Stomach (tissue), 19 donors: ENCODE measurements at places on chromosomes 7 and 10. TPM values are rescaled to one million over a fixed set of nuclear protein-coding genes. Genes with fewer than 3 reads are reported as not detected.

The ACSL5 gene
- 14.3 TPM for total RNA-seq

The CYP2C19 gene
- 19.7 TPM for total RNA-seq

The FAM221A gene
- 30.3 TPM for total RNA-seq

The GPR15LG gene
- total RNA-seq, result not detected

The MKI67 gene
- 5.9 TPM for total RNA-seq

The POU6F2 gene
- 0.37 TPM for total RNA-seq

DNA sequence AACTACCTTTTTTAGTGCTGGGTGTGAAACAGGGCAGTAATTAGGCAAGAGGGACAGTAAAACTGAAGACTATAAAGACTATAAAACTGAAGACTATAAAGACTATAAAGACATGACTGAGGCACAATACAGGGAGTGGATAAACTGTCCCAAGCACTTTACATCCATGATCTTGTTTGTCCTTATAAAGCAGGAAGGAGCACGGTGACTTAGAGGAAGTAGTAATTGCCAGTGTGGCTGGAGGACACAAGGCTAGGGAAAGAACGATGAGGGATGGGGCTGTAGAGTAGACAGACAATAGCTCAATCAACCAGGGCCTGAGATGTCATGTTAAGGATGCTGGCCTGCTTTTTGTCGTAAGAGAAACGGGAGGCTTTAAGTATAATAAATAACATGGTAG, 26.0 kb downstream of the DNAJC12 start:
- H3K4me1 ChIP-seq, result no peaks in the 10 kb centered on the region
- no peak for DNase-seq
- no peak overlapping the region for H3K4me3 ChIP-seq
- H3K27ac ChIP-seq, result no peak overlapping the region
- H3K36me3 ChIP-seq, result no peaks in the 10 kb centered on the region

DNA sequence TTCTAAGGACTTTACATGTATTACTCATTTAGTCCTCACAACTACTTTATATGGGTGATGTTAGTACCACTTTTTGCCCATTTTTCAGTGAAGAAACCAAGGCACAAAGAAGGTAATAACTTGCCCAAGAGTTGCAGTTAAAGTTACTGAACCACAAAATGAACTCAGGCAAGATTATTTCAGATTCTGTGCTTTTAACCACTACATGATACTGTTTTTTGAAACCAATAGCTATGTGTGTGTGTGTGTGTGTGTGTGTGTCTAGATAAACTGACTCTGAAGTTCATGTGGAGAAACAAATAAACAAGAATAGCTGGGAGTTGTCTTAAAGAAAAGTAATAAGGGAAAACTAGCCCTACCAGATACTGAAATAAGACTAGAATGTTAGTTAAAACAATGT, 60.8 kb upstream of the OIT3 start:
- no peak for DNase-seq
- H3K4me3 ChIP-seq, result no peak overlapping the region
- no peak overlapping the region for H3K27ac ChIP-seq

DNA sequence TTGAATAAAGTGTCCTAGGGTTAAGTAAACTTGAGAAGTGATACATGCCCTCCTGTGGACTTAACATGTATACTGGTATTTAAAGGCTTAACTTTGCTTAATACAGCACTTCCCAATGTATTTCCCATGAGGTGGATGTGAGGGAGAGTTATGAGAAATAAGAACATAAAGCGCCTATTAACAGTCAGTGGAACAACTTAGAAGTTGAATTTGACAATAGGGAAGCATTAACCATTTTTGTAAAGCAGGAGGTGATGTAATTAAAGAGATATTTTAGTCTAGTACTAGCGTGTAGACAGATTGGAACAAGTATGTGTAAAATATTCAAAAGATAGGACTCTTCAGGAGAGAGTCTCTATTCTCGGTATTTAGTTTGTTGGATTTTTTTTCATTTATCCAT, 322.4 kb downstream of the GPR158 start:
- H3K27me3 ChIP-seq, result no peaks in the 10 kb centered on the region
- no peak overlapping the region for H3K27ac ChIP-seq
- H3K4me1 ChIP-seq, result no peaks in the 10 kb centered on the region

- H3K27ac ChIP-seq, result no peak overlapping the region
- no peaks in the 10 kb centered on the region for H3K4me1 ChIP-seq
- DNase-seq, result no peak
- H3K27me3 ChIP-seq, result no peaks in the 10 kb centered on the region
Measured at GRCh38 chr7:74430961-74431466, 22.7 kb upstream of the GTF2IRD1 start.

DNA sequence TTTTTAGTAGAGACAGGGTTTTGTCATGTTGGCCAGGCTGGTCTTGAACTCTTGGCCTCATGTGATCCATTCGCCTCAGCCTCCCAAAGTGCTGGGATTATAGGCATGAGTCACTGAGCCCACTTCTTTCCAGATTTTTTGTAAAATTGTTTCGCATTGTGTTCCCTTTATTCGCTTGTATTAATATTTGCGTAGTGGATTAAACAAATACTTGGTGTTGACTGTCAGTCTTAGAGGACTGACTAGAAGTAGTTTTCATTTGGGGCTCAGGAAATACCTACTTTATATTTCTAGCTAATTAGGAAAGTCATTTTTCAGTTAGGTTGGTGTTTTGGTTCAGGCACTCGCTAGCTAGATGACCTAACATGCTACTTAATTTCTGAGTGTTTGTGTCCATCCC, 11.1 kb downstream of the WAC start:
- H3K27me3 ChIP-seq, result no peaks in the 10 kb centered on the region
- no peak overlapping the region for H3K4me3 ChIP-seq
- H3K27ac ChIP-seq, result peak overlapping the region; percentile 3
- H3K4me1 ChIP-seq, result peaks cover 92% of the 10 kb centered on the region
- DNase-seq, result no peak

- no peak for DNase-seq
- no peak overlapping the region for H3K4me3 ChIP-seq
- no peaks in the 10 kb centered on the region for H3K27me3 ChIP-seq
- no peaks in the 10 kb centered on the region for H3K36me3 ChIP-seq
- H3K27ac ChIP-seq, result no peak overlapping the region
Measured at GRCh38 chr7:135359615-135360014, 126.0 kb downstream of the STRA8 start.

GRCh38 chr10:108166401-108166800, 1001.9 kb upstream of the SORCS1 start:
- no peak for DNase-seq
- H3K4me3 ChIP-seq, result no peak overlapping the region
- no peaks in the 10 kb centered on the region for H3K36me3 ChIP-seq
- H3K4me1 ChIP-seq, result no peaks in the 10 kb centered on the region
- no peaks in the 10 kb centered on the region for H3K27me3 ChIP-seq

DNA sequence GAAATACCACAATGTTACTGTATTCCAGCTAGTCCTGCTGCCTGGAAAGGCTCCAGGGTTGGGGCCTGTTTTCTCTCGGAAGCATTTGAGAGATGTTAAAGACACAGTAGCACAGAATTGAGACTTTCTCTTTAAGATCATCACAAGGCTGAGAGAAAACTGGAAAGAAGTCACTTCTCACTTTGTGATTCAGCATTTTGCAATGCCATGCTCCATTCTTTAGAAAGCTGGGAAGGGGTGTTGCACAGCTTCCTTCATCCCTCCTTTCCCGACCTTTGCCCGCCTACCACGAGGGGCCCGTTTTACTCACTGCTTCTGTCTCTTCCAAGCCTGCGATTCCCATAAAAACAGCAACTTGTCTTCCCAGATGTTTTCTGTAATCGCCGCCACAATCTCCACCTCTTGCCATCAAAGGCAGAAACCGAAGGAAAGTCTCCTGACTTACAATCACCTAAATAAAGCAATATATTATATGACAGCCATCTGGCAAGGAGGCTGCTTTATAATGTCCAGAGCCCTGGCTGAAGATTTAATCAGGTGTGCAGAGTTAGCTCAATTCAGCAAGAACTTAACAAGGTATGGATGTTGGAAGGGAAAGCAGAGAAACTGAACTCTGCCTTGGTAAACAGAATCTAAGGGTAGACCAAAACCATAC, 18.9 kb downstream of the NOD1 start:
- peak overlapping the region; percentile 71 for H3K27ac ChIP-seq
- no peaks in the 10 kb centered on the region for H3K4me1 ChIP-seq
- DNase-seq, result peak; percentile 81
- no peak overlapping the region for H3K4me3 ChIP-seq
- peaks cover 9% of the 10 kb centered on the region for H3K36me3 ChIP-seq

DNA sequence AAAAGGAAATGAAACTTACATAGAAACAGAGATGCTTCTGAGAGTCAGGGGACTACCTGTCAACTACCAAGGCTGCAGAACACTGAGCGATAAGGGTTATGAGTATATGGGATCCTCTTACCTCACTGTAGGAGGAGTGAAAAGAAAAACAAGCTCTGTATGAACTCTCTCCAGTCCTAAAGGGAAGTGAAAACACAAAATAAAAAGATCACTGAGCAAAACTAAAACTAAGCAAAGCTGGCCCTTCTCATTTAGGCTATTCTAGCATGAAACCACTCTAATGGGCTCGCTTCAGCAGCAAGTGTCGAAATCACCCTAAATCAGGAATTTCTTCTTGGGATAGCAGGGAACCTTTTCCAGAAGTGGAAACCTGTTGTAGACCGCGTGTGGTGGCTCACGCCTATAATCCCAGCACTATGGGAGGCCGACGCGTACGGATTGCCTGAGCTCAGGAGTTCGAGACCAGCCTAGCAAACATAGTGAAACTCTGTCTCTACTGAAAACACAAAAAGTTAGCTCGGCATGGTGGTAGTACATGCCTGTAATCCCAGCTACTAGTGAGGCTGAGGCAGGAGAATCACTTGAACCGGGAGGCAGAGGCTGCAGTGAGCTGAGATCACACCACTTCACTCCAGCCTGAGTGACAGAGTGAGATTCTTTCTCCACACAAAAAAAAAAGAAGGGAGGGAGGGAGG, 27.0 kb downstream of the DCLRE1C start:
- H3K27ac ChIP-seq, result peak overlapping the region; percentile 0
- DNase-seq, result no peak
- peaks cover 28% of the 10 kb centered on the region for H3K36me3 ChIP-seq
- H3K4me3 ChIP-seq, result no peak overlapping the region
- H3K4me1 ChIP-seq, result no peaks in the 10 kb centered on the region

GRCh38 chr7:138854115-138854645, 56.2 kb upstream of the ATP6V0A4 start:
- no peak overlapping the region for H3K27ac ChIP-seq
- no peaks in the 10 kb centered on the region for H3K27me3 ChIP-seq
- no peak for DNase-seq
- no peaks in the 10 kb centered on the region for H3K4me1 ChIP-seq
- no peak overlapping the region for H3K4me3 ChIP-seq
- H3K36me3 ChIP-seq, result no peaks in the 10 kb centered on the region

- no peak overlapping the region for H3K4me3 ChIP-seq
- no peaks in the 10 kb centered on the region for H3K4me1 ChIP-seq
- no peaks in the 10 kb centered on the region for H3K27me3 ChIP-seq
- H3K27ac ChIP-seq, result no peak overlapping the region
- DNase-seq, result no peak
Measured at GRCh38 chr7:50164559-50165170, 71.6 kb upstream of the ZPBP start.

- peaks cover 13% of the 10 kb centered on the region for H3K27me3 ChIP-seq
- H3K27ac ChIP-seq, result no peak overlapping the region
- no peak for DNase-seq
Measured at GRCh38 chr7:158573310-158573709, 14.3 kb downstream of the PTPRN2 start.

DNA sequence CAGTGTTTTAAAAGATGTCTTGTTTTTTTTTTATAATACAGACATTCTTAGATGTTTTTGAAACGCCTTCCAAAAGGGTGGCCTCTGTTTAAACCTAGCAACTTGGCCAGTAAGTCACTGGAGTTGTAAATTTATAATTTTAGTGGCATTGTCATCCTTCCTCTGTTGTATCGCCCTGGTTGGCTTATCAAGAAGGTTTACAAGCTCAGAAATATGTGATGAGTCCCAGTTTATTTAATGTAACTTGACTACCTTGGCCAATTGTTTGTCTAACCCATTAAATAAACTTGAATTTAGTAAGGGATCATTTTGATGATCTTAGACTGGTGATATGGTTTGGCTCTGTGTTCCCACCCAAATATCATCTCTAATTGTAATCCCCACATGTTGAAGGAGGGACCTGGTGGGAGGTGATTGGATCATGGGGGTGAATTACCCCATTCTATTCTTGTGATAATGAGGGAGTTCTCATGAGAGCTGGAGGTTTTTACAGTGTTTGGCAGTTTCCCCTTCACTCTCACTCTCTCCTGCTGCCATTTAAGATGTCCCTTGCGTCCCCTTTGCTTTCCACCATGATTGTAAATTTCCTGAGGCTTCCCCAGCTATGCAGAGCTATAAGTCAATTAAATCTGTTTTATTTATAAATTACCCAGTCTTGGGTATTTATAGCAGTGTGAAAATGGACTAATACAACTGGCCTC, 13.4 kb upstream of the NT5C3A start:
- H3K36me3 ChIP-seq, result no peaks in the 10 kb centered on the region
- no peaks in the 10 kb centered on the region for H3K4me1 ChIP-seq
- no peak for DNase-seq
- no peak overlapping the region for H3K27ac ChIP-seq

DNA sequence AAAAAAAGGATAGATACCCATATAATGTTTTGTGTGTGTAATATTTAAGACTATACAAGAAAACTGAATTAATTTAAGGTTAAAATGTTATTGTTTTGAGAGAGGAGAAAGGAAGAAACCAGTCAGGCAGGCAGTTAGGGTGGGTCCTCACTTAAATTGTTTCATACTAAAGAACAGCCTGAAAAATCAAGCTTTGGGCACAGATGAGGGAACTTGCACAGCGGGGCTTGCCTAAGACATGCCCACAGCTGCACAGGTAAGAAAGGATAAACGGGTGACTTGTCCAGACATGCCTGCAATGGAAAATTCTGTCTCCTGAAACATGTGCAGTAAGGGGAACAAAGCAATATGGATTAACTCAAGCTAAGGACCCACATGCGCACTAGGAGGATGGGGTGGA, 158.4 kb downstream of the BBS9 start:
- no peaks in the 10 kb centered on the region for H3K4me1 ChIP-seq
- H3K36me3 ChIP-seq, result peaks cover 9% of the 10 kb centered on the region
- no peak overlapping the region for H3K4me3 ChIP-seq
- H3K27ac ChIP-seq, result no peak overlapping the region
- DNase-seq, result no peak

DNA sequence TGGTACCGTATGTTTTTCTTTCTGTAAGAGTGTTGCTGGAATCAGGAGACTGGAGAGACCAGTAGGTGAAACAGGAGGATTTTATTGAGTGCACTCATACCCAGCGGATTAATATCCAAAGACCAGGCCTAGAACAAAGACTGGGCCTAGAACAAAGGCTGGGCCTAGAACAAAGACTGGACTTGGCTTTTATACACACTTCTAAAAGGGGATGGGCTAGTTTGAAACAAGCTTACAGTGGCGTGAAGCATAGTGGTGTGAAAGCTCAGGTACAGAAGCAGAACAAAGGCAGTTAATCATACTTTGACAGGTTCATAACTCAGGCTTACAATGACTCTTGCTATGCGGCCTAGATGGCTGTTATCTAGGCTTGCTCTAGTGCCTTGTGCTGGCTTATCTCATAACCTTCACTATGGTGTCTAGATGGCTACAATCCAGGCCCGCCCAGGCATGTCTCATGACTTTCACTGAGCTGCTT, 67.7 kb downstream of the TRIM24 start:
- no peak overlapping the region for H3K27ac ChIP-seq
- no peaks in the 10 kb centered on the region for H3K4me1 ChIP-seq
- H3K4me3 ChIP-seq, result no peak overlapping the region
- H3K36me3 ChIP-seq, result peaks cover 83% of the 10 kb centered on the region
- peak; percentile 18 for DNase-seq

GRCh38 chr10:130190055-130190736, 54.0 kb downstream of the GLRX3 start:
- peak overlapping the region; percentile 19 for H3K27ac ChIP-seq
- H3K4me1 ChIP-seq, result no peaks in the 10 kb centered on the region
- H3K36me3 ChIP-seq, result peaks cover 28% of the 10 kb centered on the region
- peak; percentile 97 for DNase-seq
- no peaks in the 10 kb centered on the region for H3K27me3 ChIP-seq
- H3K4me3 ChIP-seq, result peak overlapping the region; percentile 69
